ENCODE measurements at places on chromosomes 6 and 20.

GRCh38 chr6:83193747-83194566 is 800 bp downstream of the RWDD2A start:
- DNase-seq, result peak; percentile 18

GRCh38 chr20:44073675-44074071 is 113.3 kb downstream of the JPH2 start:
- no peak for DNase-seq

- DNase-seq, result no peak
Measured at GRCh38 chr6:24859132-24859531, 60.4 kb upstream of the ARMH2 start.

- DNase-seq, result no peak
Measured at GRCh38 chr6:18323935-18324705, 59.8 kb upstream of the DEK start.

- DNase-seq, result no peak
Measured at GRCh38 chr6:33156964-33157363, 35.3 kb downstream of the COL11A2 start.

- no peak for DNase-seq
Measured at GRCh38 chr6:44285552-44286284, 15.5 kb downstream of the TMEM151B start.

DNA sequence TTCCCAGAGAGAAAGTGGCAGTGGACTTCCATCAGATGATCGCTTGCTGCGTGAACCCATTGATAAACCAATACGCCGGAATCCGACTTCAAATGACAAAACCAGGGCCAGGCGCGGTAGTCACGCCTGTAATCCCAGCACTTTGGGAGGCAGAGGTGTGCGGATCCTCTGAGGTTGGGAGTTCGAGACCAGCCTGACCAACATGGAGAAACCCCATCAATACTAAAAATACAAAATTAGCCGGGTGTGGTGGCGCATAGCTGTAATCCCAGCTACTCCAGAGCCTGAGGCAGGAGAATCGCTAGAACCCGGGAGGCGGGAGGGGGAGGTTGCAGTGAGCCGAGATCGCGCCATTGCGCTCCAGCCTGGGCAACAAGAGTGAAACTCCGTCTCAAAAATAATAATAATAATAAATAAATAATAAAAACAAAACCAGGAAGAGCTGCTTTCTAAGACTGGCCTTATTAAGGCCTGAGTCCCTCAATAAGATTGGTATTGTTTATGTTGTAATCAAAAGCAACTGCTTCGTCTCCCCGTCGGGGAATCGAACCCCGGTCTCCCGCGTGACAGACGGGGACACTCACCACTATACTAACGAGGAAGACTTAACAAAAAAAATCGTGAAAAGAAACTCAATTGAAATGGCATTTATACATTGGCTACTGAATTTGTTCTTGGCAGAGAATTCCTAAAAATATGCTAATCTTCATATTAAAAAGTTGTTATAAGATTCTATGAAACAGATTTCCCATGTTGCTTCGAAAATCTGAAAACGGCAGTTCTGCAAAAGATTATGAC is 110.2 kb upstream of the ZNF184 start:
- no peak for DNase-seq

DNA sequence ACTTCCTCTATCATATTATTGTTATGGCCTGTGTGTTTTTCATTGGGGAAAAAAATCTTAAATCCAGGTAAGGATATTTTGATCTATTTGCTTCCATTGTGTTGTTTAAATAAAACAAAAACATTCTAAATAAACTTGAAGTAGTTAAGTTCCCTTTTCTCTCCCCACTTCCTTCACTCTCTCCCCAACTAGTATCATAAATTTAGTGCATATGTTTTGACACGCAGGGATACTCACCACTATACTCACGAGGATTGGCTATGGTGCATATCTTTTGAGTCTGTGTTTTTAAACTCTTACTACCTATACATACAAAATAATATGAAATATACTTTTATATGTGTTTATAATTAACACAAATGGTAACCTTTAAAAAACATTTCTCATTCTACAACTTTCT is 5.2 kb downstream of the TTLL9 start:
- DNase-seq, result no peak

DNA sequence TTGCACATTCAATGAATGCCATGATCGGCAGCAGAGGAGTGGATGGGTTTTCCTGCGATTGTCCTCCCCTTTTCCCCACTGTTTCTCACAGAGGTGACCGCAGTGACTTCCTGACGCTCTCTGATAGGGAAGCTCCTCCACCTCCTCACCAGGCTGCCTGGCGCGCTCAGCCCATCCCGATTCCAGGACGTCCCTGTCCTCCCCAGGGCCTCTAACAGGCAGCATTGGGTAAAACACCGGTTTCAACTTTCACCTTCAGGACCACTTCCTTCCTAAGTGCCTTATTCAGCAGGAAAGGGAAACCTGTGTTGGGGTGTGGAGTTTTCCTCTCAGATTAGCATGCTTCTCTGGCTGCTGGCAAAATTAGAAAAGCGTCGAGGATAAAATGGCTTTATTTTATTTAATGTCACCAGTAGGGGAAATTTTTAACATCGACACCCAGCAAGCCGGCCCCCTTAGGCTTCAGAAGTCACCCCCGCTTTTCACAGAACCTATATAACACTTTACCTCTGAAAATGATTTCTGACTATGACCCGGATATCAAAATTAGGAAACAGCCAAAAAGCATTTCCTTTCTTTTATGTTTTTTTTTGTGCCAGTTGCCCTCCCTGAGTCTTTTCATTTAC is 570.4 kb upstream of the GJE1 start:
- no peak for DNase-seq

DNA sequence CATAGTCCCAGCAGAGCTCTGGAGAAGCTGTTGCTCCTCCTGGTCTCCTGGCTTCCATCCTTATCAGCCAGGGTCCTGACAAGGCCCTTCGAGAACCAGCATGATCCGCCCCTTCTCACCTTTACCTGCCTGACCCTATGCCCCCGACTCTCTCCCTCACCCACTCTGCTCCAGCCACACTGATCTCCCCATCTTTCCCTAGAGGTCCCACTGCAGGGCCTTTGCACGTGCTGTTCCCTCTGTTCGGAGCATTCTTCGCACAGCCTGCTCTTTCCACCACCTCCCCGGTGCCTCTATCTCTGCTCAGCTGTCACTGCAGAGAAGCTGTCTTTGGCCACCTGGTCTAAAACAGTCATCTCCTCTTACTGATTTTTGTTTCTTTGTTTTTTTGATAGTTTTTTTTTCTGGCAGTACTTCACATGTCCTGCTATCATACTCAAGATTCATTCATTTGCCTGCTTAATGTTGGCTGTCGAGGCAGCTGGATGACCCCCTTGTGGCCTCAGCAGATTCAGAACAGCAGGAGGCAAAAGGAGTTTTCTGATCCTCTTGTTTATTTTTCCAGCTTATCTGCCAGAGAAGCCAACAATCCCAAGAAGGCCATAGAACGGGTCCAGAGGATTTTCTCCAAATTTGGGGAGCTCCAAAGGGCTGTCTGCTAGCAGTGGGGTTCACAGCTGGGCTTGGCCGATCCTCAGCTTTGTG is 1.6 kb upstream of the PTGIS start:
- no peak for DNase-seq

GRCh38 chr6:108166664-108167448 is 1.0 kb downstream of the NR2E1 start:
- DNase-seq, result no peak

- no peak for DNase-seq
Measured at GRCh38 chr20:24378661-24379483, 90.6 kb upstream of the SYNDIG1 start.

DNA sequence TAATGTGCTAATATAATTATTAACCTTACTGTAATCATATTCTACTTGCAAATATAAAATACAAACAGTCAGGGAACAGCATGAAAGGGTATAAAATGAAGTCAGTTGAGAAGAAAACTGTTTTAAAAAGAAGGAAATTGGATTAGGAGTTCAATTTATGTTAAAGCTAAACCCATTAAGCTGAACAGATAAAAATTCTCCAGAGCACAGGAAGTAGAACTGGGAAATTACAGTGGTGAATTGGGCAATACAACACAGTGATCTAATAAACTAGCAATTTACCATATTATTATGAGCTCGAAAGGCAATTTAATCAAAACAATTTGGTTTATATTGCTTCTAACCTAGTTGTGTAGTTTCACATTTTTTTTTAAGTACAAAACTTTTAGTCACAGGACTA is 407.4 kb upstream of the RGS17 start:
- DNase-seq, result no peak

DNA sequence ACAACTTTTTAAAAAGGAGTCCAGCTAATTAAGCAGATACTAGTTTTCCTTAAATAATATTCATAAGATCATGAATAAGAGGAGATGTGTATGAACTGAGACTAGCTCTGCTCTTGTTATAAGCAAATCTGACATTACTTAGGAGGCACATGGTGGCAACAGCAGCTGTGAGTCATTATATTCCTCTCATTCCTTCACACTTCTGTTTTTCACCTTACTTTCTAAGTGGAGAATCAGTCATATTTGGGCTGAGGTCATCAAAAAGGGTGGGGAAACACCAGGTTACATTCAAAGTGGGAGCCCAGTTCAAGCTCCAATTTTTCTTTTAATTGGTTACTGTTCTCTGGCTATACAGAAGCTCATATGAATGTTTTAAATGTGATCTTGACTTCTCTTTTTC is 6.0 kb upstream of the RIPPLY2 start:
- no peak for DNase-seq

DNA sequence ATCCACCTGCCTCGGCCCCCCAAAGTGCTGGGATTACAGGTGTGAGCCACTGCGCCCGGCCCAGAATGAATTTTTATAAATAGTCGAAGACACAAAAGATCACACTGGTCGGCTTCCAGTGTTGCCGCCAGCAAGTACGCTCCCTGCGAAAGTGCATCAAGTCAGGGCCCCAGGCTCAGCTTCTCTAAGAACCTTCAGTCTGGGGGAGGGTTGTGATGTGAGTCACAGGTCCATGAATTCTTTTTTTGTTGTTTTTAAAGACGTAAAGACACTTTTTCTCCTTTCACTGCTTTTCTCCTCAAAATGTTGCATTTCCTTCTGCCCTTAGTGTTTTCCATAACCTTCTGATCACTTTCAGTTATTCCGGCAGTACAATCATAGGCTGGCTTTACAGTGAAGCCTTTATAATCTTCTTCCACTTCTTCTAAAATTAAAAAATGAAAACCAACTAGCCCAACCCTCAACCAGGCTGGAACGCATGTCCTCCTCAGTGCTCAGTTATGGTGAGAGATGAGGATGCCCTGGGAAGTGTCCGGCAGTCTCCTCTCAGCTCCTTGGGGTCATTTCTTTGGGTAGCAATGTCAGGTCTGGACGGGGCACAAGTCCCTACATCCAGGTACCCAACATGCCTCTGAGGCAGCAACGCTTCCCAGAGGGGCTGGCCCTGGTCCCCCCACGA is 66.6 kb downstream of the CSE1L start:
- DNase-seq, result no peak

GRCh38 chr6:151387175-151387970 is 4.0 kb downstream of the ZBTB2 start:
- no peak for DNase-seq

DNA sequence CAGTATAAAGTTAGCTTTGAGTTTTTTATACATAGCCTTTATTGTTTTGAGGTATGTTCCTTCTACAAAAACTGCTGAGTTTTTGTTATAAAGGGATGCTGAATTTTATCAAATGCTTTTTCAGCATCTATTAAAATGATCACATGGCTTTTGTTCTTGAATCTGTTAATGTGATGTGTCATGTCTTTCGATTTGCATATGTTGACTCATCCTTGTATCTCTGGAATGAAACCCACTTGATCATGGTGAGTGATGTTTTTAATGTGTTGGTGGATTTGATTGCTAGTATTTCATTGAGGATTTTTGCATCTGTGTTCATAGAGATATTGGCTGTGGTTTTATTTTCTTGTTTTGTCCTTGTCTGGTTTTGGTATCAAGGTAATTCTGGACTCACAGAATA is 24.7 kb upstream of the BLCAP start:
- DNase-seq, result no peak

DNA sequence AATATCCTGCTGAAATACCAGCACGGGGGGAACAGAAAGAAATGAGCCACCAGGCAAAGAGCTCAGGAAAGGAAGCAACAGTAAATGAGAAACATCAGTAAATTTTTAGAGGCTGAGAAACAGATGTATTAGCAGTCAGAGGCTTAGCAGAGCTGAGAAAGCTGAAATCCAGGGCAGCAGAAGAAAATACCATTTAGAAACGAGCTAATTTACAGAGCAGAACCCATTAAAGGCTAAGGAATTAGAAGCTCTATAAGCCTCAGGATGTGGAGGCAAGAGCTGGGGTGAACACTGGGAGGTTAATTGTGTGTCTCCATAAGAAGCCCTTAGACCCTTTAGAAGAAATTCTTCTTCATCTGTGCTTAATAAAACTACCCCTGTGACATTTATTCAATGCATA is 178.6 kb upstream of the RGS17 start:
- DNase-seq, result no peak

DNA sequence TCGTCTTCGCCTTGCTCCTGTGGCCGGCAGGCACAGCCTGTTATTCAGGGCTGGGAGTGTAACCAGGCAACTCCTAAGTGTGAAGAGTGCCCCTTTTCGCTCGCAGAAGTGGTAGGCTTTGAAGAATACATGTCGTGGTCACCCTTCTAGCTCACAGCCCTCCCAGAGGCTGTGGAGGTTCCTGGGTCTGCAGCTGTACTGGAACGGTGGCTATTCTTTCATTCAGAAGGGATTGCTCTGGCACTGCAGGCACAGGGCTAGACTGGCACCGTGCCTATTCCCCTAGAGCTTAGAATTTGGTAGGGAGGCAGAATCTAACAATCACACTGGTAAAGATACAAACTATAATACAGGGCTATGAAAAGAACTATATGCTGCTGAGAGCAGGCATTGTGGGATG is 1.1 kb upstream of the SRSF12 start:
- no peak for DNase-seq

DNA sequence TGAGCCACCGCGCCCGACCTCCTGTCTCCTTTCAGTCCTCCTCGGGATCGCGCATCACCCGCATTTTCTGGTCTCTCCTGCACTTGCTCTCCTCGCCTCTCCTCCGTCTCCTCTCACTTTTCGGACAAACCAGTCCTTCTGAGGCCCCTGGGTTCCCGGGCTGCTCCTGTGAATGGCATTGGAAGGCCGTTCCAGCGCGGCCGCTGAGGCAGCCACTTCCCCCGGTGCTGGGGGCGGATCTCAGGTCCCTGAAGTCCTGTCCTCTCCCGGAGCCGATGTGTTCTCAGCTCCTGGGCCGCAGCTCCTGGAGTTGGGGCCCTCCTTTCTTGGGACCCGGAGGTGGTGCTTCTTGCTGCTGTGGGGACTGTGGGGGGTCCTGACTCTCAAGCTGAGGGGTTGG is 803 bp downstream of the MICB start:
- no peak for DNase-seq

DNA sequence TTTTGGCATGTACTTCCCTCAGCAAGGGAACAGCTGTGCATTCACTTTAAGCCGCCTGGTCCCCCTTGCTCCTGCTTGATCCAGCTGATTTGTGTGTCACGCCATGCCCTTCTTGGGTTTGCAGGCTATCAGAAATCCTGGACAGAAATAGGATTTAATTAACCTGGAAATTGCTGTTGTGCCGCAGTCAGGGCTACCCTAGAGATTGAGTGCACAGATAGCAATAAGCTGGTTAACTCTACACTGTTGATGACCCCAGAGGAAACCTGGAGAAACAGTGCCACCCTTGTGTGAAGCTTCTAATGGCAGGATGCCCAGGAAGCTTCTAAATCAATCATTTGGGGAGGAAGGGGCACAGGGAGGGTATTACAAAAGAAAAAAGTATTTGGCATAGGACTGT is 199.0 kb downstream of the JARID2 start:
- no peak for DNase-seq

All from cerebellar nuclear complex (tissue), 1 donor.